ENCODE measurements at places on chromosomes 4 and X.

DNA sequence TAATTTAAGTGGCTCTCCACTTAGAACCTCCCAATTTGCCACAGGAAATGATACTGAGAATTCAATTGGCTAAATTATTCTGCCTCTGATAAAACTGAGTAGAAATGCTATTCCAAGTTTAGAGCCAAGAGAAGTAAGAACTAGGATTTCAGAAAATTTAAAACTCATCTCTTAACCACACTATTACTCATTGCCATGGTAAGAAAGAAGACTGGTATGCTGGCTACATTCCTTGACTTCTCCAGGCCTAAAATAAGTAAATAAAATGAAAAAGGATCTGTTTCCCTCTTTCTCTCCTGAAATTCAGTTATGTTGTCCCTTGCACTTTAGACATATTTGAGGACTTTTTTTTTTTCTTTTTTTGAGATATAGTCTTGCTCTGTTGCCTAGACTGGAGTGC is 23.3 kb downstream of the ZNF280C start:
- no peak for DNase-seq

DNA sequence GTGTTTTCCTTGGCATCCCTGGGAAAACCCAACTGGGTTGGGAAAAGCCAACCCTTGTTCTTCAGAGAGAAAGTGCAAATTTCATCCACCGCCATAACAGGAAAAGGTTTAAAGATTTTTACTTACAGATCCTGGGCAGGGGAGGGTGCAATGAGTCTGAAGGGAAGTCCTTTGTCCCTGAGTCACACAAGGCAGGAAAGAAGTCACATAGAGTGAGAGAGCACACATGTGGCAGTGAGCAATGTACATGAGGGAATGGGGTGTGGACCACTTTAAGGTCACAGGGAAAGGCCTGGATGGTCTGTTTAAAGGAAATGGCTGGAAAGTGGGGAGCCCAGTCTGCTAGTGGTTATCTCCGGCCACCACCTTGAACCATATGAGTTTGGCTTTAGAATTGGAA is 248.9 kb downstream of the HS3ST1 start:
- no peak for DNase-seq

DNA sequence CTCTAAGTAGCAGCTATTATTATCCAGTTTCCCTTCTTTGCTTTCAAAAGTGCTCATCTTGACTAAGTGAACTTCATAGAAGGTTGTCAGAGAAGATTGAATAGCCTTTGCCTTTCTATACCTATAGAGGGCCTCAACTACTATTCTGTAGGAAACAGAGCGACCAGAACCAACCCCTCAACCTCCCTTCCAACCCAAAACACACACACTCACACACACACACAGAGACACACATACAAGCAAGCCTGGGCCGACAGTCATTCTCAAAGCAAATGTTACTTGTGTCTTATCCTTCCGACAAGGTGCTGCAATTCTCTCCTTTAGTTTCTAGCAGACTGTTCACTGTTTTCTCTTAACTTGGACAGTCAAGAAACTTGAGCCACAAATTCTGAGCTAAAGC is 201.6 kb downstream of the DCTD start:
- DNase-seq: no peak

GRCh38 chr4:76559236-76560071 is 124.4 kb downstream of the SHROOM3 start:
- no peak for DNase-seq

DNA sequence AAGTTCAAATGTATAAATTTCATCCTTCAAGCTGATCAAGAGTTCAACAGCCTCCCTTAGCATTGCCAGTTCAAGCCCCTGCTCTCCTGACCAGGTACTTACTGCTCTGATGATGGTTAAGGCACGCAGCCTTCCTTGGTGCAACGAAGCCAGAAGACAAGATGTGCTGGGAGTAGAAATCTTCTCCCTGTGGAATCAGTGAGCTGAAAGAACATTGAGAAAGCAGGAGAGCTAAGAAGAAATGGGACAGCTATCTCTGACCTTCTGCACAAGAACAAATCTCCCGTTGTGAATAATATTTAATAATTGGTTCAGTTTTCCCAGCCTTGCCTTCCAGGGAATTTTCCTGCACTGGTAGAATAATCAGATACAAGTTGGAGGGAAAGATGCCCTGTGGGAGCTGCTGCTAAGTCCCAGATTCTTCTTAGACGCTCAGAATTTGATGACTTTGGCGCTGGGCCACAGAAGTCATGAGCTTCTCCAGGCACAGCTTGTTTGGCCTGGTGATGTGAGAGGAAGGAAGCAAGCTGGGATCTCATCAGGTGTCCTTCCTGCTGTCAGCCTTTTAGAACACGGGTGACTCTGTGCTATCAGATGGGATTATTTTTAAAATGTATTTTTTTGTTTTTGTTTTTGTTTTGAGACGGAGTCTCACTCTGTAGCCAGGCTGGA is 77.8 kb downstream of the CD38 start:
- DNase-seq: no peak

DNA sequence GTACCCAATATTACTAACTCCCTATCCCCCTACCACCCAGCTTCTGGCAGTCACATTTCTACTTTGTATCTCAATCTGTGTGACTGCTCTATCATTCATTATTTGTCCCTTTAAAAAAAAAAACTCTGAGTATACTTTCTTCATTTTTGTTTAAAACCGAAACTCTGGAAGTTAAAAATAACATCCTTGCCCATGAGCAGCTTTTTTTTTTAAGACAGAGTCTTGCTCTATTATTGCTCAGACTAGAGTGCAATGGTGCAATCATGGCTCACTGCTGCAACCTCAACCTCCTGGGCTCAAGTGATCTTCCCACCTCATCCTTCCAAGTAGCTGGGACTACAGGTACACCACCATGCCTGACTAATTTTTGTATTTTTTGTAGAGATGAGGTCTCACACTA is 15.8 kb downstream of the UBE2K start:
- no peak for DNase-seq

DNA sequence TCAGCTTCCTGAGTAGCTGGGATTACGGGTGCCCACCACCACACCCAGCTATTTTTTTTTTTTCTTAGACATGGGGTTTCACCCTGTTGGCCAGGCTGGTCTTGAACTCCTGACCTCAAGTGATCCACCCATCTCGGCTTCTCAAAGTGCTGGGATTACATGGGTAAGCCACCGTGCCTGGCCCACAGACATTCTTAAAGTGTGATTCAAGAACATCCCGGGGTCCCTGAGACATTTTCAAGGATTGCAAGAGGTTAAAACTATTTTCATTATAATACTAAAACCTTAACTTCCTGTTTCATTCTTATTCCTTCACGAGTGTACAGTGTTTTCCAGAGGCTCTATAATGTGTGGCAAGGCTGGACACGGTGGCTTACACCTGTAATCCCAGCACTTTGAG is 318.7 kb downstream of the CAMK2D start:
- DNase-seq: no peak

DNA sequence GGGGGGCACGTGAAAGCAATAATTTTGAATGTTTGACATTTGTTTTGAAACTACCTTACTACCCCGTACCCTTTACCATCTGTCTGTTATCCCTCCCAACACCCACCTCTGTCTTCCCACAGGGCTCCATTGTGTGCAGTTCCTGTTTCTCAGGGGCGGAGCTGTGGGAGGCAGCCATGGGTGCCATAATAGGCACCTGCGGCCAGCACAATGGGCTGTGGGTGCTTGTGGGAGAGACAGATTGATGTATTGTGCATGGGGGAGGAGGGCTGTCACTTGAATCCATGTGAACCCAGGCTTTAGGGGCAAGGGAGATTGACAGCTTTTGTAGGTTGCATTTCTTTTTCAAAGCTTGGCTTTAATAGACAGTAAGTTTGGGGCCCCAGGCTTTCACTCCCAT is 122.6 kb upstream of the CXorf66 start:
- DNase-seq: no peak

DNA sequence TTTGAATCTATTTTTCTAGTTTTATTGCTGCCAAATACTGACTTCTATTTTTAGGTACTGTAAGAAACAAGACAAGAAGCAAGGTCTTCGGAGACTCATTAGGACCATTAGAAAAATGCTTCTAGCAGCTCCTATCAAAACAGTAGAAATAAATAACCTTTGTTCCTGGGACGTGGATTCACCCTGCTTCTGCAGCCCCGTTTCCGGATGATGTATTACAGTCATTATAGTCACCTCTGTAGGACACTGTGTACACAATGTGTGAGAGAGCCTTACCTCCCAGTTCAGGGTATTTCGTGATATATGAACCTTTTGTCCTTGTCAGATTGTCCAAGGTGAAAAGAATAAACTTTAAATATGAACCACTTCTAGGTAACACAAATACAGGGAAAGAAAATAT is 484.0 kb upstream of the TECRL start:
- DNase-seq: no peak

DNA sequence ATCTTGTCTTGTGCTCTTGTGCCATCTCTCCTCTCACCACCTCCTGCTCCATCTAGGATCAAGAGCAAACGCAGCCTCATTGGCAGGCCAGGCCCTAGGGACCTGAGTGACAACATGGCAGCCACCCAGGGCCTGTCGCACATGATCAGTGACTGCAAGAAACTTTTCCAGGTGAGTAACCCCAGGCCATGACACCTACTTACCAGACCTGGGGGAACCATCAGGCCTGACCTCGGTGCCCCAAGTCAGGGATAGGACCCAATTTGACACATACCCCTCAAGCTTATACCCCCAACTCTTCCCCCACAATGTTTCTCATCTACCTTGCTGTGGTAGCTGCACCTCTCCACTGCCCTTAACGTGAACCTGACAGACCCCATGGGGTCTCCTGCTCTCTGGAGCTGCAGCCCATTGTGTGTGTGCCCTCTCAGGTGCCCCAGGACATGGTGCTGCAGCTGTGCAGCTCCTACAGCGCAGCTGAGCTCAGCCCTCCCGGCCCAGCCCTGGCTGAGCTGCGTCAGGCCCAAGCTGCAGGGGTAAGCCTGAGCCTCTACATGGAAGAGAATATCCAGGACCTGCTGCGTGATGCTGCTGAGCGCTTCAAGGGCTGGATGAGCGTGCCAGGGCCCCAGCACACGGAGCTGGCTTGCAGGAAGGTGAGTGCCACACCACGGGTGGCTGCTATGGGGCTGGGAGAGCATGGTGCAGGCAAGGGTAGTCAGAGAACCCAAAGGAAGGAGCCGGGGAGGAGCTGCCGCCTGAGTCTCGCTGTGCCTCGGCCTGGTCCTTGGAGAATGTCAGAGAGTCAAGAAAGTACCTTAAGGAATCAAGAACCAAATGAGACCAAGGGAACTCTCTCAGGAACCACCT is 74.8 kb downstream of the STARD8 start:
- no peak for DNase-seq

- DNase-seq: no peak
Measured at GRCh38 chrX:68018248-68019203, 414.8 kb downstream of the OPHN1 start.

DNA sequence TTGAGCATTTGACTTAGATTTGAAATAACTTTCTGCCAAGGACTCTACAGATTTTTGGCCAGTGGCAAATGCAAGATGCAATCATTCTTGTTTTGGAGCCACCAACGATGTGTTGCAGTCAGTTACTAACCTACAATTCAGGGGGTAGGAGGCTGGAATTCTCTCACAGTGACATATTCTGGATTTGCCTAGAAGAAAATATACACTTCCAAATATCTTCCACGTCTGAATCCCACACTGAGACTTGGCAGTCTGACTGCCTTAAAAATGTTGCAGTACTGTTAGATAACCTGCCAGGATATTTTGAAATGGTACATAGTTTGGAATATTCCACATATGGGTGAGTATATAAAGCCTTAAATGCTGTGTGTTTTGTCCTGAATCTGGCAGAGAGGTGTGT is 27.6 kb upstream of the AGTR2 start:
- no peak for DNase-seq

DNA sequence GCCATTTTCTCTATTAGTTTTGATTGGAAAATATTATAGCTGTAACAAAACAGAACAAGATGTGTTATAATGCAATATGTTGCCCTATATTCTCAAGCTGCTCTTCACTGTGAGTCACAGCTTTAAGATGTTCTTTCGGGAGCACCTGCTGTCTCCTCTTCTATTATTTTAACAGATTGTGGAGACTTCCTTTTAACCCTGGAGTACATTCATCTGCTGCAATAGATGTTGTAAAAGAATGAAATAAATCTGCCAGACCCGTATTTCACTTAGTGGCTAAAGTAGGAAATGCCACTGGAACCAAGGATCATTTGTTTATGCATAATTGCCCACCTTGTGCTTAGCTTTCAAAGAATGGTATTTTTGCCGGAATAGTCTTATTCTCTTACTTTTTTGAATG is 11.1 kb downstream of the LSM6 start:
- no peak for DNase-seq

GRCh38 chrX:107677501-107677901 is 49.2 kb downstream of the PRPS1 start:
- DNase-seq: no peak

- no peak for DNase-seq
Measured at GRCh38 chr4:168887809-168888208, 122.2 kb downstream of the CBR4 start.

GRCh38 chr4:47570816-47571215 is 85.7 kb downstream of the ATP10D start:
- no peak for DNase-seq

GRCh38 chr4:110587666-110588285 is 35.1 kb downstream of the PITX2 start:
- no peak for DNase-seq

DNA sequence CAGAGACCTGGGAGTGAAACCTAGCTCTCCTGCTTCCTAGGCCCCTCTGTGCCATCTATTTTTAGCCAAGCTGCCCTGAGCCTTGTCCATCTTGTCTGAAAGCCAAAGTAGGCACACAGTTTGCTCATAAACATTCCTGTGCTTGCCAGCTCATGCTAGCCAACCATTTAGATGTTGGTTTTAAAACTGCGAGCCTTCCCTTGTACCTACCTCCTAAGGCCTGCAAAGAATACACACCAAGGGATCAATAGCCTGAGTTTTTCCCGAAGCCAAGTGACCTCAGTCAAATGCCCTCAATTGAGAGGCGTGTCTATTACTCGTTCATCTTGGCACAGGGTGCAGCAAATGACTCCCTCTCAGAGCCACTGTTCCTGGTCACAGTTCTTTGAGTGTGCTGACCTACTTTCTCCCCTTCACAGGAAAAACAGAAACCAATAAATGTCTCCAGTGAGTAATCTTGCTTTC is 48.5 kb downstream of the ZCCHC12 start:
- no peak for DNase-seq

DNA sequence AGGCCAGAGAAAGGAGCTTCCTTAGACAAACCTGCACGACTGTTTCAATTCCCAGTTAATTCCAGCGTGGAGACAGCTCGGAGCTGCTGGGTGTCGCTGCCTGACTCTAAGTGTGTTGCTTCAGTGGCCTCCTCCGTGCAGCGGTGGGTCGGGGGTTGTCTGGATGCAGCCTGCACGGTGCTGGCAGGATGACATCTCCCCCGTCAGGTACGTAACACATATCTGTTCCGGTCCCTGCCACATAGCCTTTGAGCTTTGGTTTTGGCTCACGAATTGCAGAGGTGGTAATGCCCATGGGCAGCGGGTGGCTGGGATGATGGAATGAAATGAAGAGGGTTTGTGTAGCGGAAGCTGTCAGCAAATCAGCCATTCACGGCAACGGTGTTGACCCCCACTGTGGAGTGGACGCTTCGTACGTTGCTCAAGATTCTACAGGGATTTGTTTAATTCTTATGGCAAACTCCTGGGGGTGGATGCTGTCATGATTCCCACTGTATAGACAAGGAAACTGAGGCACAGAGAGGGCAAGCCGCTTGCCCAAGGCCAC is 33.7 kb upstream of the HMX1 start:
- DNase-seq: no peak
